Activated CD4-positive, alpha-beta T cell treated with anti-CD3 and anti-CD28 coated beads, Interleukin-2, amount 50 U/mL, for 16 hours (primary cell): ENCODE measurements at places on chromosomes 3 and 15.

DNA sequence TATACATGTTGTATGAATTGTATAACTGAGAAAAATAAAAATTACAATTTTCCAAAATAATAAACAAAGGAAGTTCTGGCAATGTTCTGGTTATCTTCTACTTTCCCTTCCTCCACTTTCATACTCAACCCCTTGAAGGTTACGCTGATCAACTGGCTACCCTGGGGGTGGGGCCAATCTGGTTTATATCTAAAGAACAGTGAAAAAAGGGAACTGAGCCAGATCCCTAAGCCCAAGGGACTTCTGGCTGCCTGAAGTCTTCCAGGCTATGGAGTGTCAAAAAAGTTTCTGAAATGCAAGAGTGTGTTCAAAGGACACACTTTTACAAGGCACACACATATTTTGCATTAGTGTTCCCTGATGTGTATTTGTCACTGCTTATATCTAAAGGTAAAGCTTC is 591.9 kb downstream of the ROBO1 start:
- DNase-seq = no peak

- peak; percentile 98 for DNase-seq
These were observed 14.3 kb downstream of the KAT2B start for GRCh38 chr3:20054549-20054987.

GRCh38 chr3:120429921-120430361 is 20.9 kb downstream of the FSTL1 start:
- DNase-seq = no peak

GRCh38 chr15:55791551-55792400 is 48.8 kb upstream of the PRTG start:
- DNase-seq = no peak

DNA sequence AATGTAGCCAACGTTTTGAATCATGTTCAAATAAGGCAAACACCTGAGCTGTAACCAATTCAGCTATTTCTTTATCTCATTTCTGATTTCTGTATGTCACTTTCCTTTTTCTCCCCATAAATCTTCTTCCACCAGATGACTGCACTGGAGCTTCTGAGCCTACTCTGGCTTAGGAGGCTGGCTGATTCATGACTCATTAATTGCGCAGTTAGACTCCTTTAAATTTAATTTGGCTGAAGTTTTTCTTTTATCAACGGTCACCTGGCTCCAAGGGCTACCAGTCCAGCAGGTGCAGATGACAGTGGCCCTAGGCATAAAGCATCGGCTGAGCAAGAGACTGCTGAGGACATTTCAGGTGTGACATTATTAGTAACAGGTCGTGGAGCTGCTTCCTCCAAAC is 39.6 kb upstream of the ITGA11 start:
- DNase-seq = no peak

DNA sequence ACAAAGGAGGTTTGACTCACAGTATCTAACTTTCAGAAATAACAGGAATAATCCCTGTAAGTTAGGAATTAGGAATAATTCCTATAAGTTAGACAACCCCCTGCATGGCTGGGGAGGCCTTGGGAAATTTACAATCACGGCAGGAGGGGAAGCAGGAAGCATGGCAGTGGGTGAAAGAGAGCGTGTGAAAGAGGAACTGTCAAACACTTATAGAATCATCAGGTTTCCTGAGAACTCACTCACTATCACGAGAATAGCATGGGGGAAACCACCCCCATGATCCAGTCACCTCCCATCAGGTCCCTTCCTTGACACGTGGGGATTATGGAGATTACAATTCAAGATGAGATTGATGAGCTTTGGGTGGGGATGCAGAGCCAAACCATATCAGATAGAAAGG is 385.5 kb downstream of the IL20RB start:
- no peak for DNase-seq

GRCh38 chr15:89021224-89021623 is 67.0 kb upstream of the ABHD2 start:
- DNase-seq = no peak

- DNase-seq = peak; percentile 45
These were observed 16.6 kb downstream of the SLC4A7 start for GRCh38 chr3:27467545-27467944.

- DNase-seq = no peak
These were observed 509.3 kb upstream of the PPP2R3A start for GRCh38 chr3:135456108-135456790.

DNA sequence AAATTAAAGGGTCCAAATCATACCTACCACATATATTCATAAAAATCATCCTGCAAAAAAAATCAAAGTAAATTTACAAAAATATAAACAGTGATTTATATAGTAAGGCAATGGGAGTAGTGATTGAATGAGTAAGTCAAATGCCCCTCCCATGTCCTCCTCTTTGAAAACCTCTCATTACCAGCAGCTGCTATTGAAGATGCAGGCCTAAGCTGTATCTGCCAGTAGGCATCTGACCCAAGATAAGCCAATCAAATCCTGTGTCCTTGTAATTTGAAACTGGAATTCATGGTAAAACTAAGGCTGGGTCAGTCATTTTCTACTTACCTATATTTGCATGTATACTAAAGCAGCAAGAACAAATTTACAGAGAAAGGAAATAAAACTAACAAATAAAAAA is 60.4 kb upstream of the POU1F1 start:
- no peak for DNase-seq

DNA sequence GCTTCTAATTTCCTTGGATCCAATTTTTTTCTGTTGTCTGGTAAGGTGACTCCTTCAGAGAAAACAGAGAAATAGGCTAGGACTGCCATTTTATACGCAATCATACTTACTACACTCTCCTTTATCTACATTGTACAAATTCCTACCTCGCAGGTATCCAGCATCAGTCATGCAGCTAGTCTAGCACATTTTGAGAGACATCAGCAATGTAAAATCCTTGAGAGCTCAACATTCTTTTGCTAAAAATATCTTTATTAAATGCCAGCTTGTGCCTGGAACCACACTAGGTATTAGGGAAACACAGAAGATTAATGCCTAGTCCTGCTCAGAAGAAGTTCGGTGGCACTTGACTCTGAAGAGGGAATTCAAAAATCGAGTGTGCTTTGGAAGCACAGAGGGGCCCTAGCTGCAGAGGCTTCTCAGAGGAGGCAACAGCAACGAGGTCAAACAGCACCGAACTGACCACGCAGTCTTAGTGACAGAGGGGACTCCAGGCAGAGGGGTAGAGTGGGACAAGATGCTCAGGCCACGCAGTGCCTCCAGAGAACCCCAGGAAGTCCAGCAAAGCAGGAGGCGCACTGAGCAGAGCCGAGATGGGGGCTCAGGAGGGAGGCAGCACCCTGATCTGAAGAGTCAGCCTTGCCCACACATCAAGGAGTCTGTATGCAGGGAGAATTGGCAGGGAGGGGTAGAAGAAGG is 3.5 kb downstream of the FAM174B start:
- DNase-seq = no peak

- DNase-seq = no peak
These were observed 866.3 kb upstream of the GBE1 start for GRCh38 chr3:82627733-82628132.

DNA sequence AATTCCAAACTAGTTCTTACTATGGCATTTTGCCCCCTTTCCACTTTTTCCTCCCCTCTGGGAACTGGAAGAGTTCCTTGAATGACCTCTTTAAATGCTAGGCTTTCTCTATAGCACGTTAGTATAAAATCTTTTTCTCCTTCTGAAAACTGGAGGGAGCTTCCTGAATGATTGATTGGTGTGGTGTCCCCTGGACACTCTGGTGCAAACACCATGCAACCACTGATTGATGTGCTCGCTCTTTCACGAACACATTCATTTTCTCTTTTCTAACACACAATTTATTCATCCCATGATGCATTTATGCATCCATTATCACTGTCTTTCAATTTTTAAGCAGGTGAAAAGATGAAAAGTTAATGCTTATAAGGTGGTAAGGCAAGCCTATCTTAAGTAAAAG is 159.1 kb upstream of the NANOGP8 start:
- no peak for DNase-seq

- DNase-seq = no peak
These were observed 512.6 kb downstream of the PLOD2 start for GRCh38 chr3:145648396-145648795.

- no peak for DNase-seq
These were observed 83.1 kb downstream of the PGPEP1L start for GRCh38 chr15:98924401-98925049.

DNA sequence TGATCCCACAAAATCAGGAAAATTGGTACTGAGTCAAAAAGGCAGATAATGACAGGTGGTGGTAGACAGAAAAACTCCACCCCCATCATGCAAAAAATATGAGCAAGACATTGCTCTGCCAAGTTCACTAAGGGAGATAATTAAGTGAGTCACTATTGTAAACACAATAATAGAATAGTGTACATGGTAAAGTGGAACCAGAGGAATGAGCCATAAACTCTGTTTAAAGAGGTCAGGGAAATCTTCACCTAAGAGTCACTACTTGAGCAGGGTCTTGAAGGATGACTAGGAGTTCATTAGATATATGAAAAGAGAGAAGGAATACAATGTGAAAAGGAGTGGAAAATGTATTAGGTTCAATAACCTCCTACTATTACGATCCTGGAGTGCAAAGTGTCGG is 213.4 kb upstream of the PEX5L start:
- DNase-seq = no peak

GRCh38 chr3:142595581-142595950 is 627 bp upstream of the PLS1 start:
- no peak for DNase-seq

- DNase-seq = no peak
These were observed 90.6 kb downstream of the CACNA1D start for GRCh38 chr3:53585049-53585448.

GRCh38 chr15:38555686-38556334 is 8.8 kb downstream of the RASGRP1 start:
- peak; percentile 72 for DNase-seq

GRCh38 chr15:31294067-31294466 is 32.6 kb upstream of the KLF13 start:
- no peak for DNase-seq

- no peak for DNase-seq
These were observed 115.5 kb upstream of the ALDH1A3 start for GRCh38 chr15:100763835-100764750.
